CD4-positive, alpha-beta T cell treated with Interleukin-12 subunit alpha and Interleukin-12 subunit beta, for 1 hour (primary cell): ENCODE measurements at places on chromosomes 7 and 10.

DNA sequence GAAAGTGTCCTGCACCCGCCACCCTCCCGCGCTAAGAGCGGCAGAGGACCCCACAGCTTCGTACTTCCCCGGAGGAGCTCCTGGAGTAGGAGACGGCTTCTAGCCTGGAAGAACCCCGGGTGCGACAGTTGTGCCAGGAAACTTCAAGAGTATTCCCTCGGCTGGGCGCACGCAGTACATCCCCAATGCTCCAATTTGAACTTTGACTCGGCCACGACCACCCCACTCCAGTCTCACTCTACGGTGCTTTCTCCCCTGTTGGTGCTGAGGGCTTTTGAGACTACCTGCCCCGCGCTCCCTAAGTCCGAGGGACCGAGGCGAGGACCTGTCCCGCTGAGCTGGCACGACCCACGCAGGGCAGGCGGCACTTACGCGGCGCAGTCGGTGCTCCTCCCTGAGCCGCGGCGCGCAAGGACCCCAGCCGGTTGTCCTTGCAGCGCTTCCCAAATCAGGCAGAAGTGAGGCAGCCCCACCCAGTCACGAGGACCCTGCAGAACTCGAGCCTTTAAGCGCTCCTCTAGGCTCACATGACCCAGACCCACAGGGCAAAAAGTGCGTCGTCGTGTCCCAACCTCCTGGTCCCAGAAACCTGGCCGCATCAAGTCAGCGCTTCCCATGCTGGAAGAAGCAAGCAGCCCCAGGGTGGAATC is at the start of gene CPVL:
CPVL (minus strand) TSS at position 481 of the 650 bp plus-strand sequence. CDS start 25,476 bp downstream, outside the sequence.
- DNase-seq = no peak

- no peak for DNase-seq
Measured at GRCh38 chr10:88886557-88886956, 6.5 kb downstream of the STAMBPL1 start.

DNA sequence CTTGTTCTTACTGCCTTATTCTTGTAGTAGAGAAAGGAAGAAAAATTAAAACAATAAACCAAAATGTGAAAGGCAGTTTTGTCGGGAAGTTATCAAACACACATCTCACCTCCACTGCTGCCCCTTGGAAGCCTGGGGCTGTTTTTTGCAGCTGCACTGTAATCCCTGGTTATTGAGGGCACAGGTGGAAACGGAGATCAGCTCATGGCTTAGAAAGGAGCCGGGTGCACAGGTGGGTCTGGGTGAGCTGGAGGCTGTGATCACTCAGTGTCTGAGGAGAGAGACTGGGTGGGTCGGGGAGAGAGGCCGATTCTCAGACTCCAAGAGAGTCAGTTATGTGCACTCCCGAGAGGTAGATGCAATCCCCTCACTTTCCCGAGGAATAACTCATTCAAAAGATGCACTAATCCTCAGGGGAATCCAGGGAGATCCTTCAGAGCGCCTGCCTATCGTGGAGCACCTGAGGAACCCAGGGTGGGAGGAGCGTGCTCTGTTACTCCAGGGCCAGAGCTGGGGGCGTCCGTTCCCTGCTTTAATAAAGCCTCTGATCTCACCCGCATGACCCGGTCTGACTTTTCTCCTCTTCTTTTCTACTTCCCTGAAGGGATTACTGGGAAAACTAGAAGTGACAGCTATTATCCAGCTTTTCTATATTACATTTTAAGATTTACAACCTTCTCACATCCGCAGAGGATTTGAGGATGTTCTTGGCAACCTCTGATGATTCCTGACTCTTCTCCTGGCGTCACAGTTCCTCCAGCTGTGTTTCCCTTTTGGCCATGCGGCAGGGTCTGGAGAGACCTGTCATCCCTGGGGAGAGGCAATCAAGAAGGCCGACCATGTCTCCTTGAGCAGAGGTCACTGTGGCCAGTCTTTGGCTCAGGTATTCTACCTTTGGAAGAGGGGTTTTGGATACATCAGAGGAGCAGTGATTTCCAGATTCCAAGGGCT is 82.1 kb downstream of the CAMK1D start:
- no peak for DNase-seq

- no peak for DNase-seq
Measured at GRCh38 chr10:64773357-64773756, 1252.2 kb downstream of the REEP3 start.
